ENCODE measurements at places on chromosomes 5 and 9.

- DNase-seq = no peak
These were observed 120.6 kb upstream of the CCDC112 start for GRCh38 chr5:115417076-115417475.

DNA sequence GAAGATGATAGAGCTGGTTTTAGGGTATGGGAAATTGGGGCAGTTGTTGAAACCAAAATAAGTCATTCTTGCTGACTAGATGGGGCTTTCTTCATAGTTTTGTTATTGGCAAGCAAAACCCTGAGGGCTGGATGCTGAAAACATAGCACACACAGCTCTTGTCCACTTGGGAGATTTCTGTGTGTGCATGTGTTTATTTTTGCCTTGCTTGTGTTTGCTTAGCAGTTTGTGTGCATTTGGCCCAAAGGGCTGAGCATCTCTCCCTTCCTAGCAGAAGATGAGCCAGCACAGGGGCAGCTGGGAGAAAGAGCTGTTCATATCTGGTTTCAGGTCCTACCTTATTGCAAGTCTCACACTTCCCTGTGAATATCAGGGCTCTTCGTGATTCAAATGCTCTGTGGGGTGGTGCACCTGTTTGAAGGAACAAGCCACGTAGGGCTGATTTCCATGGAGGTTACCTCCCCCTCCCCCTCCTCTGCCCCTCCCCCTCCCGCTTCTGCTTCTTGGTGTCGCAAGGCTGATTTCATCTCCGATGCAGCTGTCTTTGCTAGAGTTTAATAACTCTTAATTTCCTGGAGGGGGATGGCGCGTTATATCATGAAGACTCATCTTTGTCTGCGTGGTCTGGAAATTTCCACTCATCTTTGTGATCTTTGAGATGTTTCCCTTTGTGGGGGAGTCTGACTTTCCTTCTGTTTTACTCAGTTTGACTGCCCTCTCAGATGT lies 296.5 kb downstream of the ARHGAP26 start:
- DNase-seq = no peak

DNA sequence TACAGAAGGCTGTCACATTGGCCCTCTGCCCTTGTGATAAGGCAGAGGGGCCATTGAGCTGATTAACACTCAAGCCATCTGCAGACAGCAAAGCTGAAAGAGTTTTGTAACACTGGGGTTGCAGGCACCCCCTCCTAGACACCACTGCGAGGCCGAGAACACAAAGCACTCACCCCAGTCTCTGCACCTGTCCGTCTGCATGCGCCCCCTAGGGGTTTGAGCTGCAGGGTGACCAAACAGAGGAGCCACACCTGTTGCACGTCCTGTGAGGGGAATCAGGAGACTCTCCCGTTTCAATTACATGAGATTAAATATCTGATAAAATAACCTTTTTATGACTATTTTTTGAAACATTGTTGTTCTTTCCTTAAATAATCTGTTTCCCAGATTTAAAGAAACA lies 1180.4 kb downstream of the CDH9 start:
- no peak for DNase-seq

GRCh38 chr5:116575326-116576052 lies 866 bp upstream of the SEMA6A start:
- DNase-seq = no peak

DNA sequence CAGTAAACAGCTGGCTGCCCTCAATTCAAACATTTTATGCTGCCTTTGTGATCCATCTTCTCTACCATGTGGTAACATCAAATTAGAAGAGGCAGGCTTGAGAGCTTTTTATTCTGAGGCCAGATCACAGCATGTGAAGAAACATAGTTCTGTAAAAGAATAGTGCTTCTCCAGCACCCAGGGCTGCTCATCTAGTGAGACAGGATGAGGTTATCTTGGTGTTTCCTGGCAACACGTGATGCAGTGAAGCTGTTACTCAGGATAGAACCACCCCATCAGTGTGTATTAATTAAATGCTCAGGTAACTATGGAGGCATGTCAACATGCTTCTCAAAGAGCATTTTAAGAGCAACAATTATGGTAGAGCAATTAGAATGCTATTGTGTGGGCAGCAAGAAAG lies 400.5 kb upstream of the ACO1 start:
- no peak for DNase-seq

GRCh38 chr9:99046542-99047071 lies 58.3 kb upstream of the TGFBR1 start:
- DNase-seq = no peak

GRCh38 chr9:29332789-29333188 lies 1759.5 kb upstream of the C9orf72 start:
- DNase-seq = no peak

GRCh38 chr5:141524604-141525597 lies 36.0 kb downstream of the PCDHGC5 start:
- peak; percentile 15 for DNase-seq

- DNase-seq = no peak
These were observed 65.1 kb downstream of the NPR3 start for GRCh38 chr5:32776200-32776599.

DNA sequence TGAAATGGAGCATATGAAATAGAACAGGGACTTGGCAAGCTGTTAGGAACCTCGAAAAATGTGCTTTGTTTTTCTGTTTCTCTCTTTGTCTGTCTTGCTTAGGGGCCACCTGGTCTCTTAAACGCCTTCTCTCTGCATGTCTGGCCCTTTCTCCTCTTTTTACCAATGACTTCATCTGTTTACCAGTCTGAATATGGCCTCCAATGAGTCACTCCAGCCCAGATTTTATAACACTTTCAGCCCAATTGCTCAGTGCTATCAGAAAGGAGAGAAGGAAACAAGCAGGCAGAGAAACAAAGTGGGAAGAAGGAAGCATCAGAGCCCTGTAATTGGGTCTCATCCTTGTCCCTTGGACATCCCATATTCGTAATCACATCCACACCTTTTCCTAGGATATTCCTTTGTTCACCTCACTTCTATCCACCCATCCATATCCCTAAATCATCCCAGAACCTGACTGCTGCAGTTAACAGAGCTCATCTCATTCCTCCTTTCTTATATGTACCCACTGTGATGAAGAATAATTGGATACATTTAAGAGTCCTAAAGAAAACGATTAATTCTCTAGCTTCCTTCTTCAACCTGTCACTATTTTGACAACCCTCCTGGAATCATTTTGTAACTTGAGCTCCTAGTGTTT lies 151.8 kb upstream of the GPR151 start:
- no peak for DNase-seq

DNA sequence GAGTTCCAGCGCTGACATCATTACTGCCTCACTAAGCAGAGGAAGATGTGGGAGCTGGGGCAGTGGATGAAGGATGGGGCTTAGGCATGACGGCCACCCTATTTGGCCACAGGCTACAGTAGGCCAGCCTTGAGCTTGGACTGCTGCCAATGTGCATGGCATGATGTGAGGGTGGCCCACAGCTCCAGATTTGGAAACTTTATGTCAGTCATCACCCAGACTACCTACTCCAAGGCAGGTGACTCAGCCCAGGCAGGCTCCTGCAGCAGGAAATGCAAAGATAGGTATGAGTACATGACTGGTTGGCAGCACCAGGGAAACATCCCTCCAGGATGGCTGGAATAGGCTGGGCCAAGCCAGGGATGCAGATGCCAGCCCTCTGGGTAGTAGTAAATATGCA lies 303.6 kb downstream of the SPOCK1 start:
- DNase-seq = no peak

DNA sequence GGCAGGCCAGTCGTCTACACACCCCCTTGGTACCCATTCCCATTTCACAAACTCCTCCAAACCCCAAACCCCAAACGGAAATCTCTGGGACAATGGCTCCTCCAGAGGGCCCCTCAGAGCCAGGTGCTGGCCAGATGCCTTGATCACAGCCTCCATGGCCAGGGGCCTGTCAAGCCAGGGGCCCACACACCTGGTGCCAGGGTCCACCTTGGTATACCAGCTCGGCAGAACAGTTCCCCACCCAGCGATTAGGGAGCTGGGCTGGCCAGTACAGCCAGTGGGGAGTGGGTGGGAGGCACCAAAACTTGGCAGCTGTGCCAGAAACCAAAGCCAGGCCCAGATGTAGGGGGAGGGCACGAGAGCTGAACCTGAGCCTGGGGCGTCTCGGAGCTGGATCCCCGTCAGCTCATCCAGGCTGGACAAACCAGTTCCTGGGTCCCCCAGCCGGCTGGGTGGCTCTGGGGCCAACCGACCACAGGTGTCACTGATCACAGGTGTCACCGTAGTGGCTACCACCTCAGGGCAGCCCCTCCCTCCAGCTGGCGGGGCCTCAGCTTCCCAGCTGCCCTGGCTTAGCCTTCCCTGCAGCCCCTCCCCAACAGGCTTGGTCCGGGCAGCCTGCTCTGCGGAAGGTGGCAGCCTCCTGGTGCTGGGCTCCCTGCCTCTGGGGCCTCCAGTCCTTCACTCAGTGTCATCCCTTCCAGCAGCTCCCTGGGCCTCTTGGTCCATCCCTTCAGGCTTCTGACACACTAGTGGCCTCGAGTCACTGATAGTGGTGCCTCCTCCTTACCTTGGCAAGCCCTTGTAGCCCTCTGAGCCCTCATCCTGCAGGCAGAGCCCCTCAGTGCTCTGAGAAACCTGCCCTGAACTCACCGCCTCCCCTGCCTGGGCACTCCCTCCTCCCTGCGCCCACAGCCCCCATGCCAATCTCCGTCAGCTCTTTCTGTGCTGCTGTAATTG lies 6.6 kb upstream of the RMND5B start:
- no peak for DNase-seq

DNA sequence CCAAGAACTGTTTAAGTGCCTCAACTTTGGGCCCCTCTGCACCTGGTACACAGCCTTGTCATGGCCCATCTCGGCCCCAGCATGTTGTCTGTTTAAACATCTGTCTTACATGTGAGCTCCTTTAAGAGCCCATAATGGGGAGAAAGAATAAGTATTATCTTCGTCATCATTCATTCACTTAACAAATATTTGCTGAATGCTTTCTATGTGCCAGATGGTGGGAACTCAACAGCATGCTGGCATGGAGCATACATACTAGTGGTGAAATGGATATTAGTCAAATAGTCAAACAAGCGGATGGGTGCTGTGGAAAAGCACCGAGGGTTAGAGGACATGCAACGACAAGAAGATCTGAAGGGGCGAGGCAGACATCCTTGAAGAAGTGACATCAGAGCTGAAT lies 54.5 kb downstream of the GABBR2 start:
- DNase-seq = no peak

GRCh38 chr5:33565324-33565723 lies 124.6 kb downstream of the TARS1 start:
- no peak for DNase-seq

GRCh38 chr9:92385953-92386352 lies 18.4 kb downstream of the OGN start:
- no peak for DNase-seq

GRCh38 chr5:80254767-80255430 lies 949 bp downstream of the SERINC5 start:
- no peak for DNase-seq

GRCh38 chr5:57719216-57719615 lies 236.6 kb upstream of the ACTBL2 start:
- no peak for DNase-seq

DNA sequence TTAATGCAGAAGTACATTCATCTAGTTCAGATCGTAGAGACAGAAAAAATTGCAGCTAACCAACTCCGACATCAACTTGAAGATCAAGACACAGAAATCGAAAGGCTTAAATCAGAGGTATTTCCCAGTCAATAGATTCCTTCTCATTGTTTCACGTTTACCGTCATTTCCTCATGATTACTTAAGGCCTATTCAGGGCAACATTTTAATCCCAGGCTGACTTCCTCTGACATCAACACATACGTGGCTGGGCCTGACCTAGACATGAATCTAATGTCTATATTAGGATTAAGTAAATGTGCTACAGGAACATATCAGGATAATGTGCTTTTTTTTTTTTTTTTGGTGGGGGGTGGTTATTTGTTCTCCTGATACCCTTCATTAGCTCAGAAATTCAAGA lies 107.9 kb downstream of the RASGRF2 start:
- no peak for DNase-seq

DNA sequence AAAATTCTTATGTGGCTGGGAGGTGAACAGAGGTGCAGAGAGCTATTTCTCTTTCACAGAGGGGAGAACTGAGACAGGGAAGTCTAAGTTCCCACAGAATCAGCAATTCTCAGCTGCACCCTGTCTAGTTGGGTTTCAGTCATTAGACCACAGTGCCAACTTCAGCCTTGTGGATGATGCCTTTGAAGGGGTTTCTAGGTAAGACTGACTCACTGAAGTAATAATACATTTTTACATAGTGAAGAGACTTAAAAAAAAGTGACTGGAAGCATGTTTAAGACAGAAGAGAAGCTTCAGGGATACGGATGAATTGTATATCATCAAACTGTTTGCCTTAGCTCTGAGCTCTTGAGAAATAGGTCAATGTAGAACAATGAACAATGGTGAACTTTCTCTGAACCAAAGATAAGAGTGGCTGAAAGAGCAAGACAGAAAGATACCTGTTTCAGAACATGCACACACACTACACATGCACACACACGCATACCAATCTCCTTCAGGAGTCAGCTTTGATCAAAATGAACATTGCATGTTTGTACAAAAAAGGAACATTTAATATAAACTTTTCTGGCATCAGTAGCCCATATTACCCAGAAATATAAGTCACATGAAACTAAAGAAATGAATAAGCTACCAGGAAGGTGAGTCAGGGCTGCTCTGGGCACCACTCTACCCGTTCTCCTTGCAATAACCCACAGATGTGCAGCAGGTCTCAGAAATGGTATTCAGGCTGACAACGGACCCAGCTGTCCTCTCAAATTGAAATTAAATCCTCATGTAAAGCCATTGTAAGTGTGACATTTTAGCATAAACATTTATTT lies 12.6 kb upstream of the FYB1 start:
- DNase-seq = no peak

DNA sequence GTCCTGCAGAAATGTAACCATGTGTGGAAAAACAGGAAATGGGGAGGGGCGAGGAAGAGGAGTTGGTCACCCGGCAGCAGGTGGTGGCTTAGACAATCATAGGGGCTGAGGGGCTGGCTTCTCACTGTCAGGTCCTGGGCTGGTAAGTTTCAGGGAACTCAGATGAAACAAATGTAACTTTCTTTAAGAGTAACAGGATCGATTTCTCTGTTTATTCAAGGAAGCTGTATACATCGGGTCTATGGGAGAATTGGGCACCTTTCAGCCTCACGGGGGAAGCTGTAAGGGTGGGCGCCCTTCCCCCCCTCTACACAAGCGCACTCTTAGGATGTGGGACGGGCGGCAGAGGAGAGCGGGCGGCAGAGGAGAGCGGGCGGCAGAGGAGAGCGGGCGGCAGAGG lies 104.3 kb upstream of the SIMC1 start:
- no peak for DNase-seq

GRCh38 chr5:77560677-77561263 lies 68.7 kb upstream of the WDR41 start:
- no peak for DNase-seq

DNA sequence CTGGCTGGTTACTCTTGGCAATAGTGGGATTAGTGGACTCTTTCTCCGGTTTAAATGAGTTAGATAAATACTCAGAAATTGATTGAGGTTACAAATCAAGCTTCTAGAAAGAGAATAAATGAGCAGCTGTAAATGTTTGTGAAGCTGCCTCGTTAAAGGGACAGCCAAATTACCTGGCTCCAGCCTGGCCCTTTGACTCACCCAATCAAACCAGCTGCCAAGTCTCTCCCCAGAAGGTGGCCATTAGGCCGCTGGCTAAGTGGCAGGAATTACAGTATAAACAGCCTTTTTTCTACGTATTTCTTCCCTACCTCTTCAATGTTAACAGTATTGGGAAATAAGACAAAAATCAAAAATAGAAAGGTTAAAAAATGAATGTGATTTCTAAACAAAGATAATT lies 46.0 kb upstream of the SRFBP1 start:
- no peak for DNase-seq

GRCh38 chr9:127896395-127897192 lies 2.8 kb downstream of the ST6GALNAC6 start:
- no peak for DNase-seq
